ENCODE measurements at places on chromosomes 2 and 18.

DNA sequence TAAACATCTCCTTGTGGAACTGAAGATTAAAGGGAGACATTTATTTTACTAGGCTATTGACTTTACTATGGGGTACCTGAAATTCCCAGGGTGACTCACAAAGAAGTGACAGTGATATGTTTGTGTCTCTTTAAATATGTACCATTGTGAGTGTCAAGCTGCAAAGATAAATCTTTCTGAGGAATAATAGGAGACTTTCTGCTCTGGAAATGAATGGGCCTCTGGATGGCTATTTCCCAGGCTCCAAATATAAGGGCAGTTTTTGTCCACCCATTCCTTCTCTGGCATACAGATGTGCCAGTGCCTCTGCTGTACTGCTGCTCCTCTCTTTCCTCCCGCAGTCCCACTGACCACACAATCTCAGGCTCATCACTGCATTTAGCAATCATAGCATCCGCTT lies 586.4 kb upstream of the CNTNAP5 start:
- DNase-seq: no peak

DNA sequence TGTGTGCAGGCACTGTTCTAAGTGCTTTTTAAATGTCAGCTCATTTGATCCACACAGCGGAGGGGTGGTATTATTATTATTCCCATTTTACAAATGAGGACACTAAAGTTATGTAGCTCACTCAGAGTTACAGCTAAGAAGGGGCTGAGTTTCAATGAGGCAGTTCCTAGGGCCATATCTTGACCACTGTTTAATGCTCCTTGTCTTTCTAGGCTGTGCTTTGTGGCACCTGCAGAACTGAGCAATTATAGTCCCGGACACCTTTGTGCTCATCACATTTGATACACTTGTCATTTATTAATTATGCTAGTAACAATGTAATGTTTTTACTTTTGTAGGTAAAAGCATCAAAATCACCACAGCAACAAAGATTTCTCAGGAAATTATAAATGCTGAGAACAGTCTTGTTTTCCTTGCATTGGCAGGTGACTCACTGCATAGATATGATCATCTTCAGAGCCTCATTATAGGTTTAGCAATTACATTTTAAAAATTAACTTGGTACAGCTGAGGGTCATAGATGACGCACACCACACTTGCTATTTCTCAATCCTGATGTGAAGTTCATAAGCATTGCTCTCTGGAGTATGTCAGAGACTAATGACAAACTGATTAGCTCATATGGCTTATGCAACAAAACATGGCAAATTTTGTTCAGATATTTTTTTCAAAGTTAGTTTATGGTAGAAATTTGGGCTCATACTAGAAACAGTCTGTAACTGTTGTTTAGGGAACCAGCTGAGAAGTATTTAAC lies 366.8 kb downstream of the TGIF1 start:
- no peak for DNase-seq

GRCh38 chr2:149652926-149653325 lies 65.4 kb upstream of the MMADHC start:
- peak; percentile 84 for DNase-seq

- no peak for DNase-seq
Measured at GRCh38 chr2:65639156-65639864, 206.9 kb upstream of the SPRED2 start.

DNA sequence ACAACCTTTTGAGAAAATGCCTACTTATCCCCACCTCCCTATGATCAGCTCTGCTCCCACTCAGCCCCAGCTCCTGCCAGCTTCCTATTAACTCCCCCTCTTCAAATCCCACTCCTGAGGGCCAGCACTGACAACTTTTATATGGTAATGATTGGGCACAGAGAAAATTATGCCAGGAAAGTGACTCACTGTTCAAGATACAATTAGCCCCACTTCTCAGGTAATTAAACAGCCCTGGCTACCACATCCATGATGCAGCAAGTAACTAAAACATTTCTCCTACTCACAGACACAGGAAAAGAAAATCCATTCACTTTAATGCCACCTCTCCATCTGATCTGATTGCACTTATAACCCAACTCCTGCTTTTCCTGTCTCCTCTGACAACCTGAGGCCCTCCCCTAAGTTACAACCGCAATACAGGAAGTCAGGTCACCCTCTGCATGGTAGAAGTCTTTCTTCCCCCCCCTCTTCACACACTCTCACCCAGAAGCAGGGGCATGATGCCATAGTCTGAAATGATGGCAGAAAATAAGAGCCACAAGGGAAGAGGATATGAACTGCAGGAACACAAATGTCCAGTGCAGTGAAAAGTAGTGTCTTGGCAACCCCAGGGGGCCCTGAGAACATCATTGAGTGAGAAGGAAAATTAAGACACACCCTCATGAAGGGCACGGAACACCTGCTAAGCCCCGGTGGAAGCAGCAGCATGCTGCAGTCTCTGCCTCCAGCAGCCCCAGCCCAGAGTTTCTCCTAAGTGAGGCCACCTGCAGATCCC lies 54.4 kb downstream of the STK39 start:
- DNase-seq: no peak

GRCh38 chr2:105087273-105087672 lies 49.4 kb downstream of the MRPS9 start:
- no peak for DNase-seq

- DNase-seq: no peak
Measured at GRCh38 chr2:15591373-15591691, 336 bp upstream of the DDX1 start.

GRCh38 chr2:1886405-1886992 lies 142.2 kb upstream of the PXDN start:
- peak; percentile 53 for DNase-seq

DNA sequence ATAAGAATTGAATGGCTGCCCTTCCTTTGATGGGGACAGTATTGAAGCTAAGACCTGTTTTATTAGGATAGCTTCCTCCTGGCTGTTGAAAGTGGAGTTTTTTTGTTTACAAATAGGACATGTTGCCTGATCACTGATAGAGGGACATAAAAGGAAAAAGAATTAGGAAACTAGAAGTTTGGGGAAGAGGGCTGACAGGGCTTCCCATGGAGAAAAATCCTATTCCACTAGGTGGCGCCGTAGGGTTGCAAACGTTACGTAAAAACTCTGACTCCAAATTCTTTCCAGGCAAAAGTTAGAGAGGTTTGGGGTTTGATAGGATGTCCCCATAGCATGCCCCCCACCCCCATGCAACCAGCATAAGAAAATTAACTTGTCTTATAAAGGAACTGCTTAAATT lies 11.1 kb upstream of the RBFA start:
- no peak for DNase-seq

- DNase-seq: no peak
Measured at GRCh38 chr2:239781454-239781853, 243.7 kb downstream of the NDUFA10 start.
